ENCODE measurements at places on chromosomes 16 and 17. TPM values are rescaled to one million over a fixed set of nuclear protein-coding genes. Genes with fewer than 3 reads are reported as not detected.

GIT1 gene
- 36.4 TPM for total RNA-seq

FZD2 gene
- 29.6 TPM for total RNA-seq

PPY gene
- not detected for total RNA-seq

KRT33B gene
- 0.17 TPM for total RNA-seq

CCDC200 gene
- not detected for total RNA-seq

RPTOR gene
- 20.3 TPM for total RNA-seq

INCA1 gene
- not detected for total RNA-seq

SHCBP1 gene
- 58.3 TPM for total RNA-seq

SCN4A gene
- not detected for total RNA-seq

FXR2 gene
- total RNA-seq, result 49.5 TPM

HOXB1 gene
- total RNA-seq, result not detected

SLC2A4 gene
- total RNA-seq, result not detected

GRAP gene
- total RNA-seq, result not detected

CLEC19A gene
- total RNA-seq, result not detected

MT1G gene
- not detected for total RNA-seq

KAT2A gene
- total RNA-seq, result 30.5 TPM

CDH1 gene
- not detected for total RNA-seq

PARN gene
- 44.3 TPM for total RNA-seq

GALR2 gene
- not detected for total RNA-seq

GPR139 gene
- total RNA-seq, result not detected

ATF7IP2 gene
- total RNA-seq, result 43.4 TPM

QPRT gene
- total RNA-seq, result 0.36 TPM

SEPTIN1 gene
- total RNA-seq, result not detected

GLIS2 gene
- 0.22 TPM for total RNA-seq

Data from MG63 (cell line).